CD4-positive, CD25-positive, alpha-beta regulatory T cell (primary cell): ENCODE measurements at places on chromosomes 2 and 18. TPM values are rescaled to one million over a fixed set of nuclear protein-coding genes. Genes with fewer than 3 reads are reported as not detected.
A peak's percentile ranks its signal among the peaks of the same experiment; 100 is the strongest.

DAPL1 gene
- not detected for total RNA-seq

GRCh38 chr18:28974504-28974903, 797.6 kb upstream of the CDH2 start:
- no peak for DNase-seq
- H3K27me3 ChIP-seq, result no peaks in the 10 kb centered on the region
- H3K36me3 ChIP-seq, result no peaks in the 10 kb centered on the region
- no peak overlapping the region for H3K27ac ChIP-seq

DNA sequence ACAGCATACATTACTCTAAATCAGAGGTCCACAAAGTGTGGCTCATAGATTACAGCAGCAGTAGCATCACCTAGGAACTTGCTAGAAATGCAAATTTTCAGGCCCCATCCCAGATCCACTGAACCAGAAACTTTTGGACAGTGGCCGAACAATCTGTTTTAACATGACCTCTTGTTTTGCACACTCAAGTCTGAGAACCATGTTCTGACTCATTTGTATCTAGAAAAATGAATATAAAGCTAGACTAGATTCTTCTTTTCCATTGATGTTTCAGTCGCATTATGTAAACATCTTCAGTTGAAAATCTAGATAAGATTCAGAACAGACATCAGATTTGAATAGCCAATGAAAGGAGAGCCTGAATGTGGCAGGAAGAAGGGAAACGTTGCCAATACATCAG, 608.8 kb downstream of the LRP1B start:
- DNase-seq, result no peak
- no peak overlapping the region for H3K4me3 ChIP-seq
- no peaks in the 10 kb centered on the region for H3K36me3 ChIP-seq
- no peaks in the 10 kb centered on the region for H3K27me3 ChIP-seq
- no peaks in the 10 kb centered on the region for H3K4me1 ChIP-seq
- no peak overlapping the region for H3K27ac ChIP-seq

GRCh38 chr2:147223119-147223518, 621.7 kb upstream of the ACVR2A start:
- H3K4me1 ChIP-seq, result no peaks in the 10 kb centered on the region
- H3K27me3 ChIP-seq, result no peaks in the 10 kb centered on the region
- no peak overlapping the region for H3K27ac ChIP-seq
- H3K36me3 ChIP-seq, result no peaks in the 10 kb centered on the region
- DNase-seq, result no peak

UNC80 gene
- total RNA-seq, result not detected

SRD5A2 gene
- total RNA-seq, result not detected

DNA sequence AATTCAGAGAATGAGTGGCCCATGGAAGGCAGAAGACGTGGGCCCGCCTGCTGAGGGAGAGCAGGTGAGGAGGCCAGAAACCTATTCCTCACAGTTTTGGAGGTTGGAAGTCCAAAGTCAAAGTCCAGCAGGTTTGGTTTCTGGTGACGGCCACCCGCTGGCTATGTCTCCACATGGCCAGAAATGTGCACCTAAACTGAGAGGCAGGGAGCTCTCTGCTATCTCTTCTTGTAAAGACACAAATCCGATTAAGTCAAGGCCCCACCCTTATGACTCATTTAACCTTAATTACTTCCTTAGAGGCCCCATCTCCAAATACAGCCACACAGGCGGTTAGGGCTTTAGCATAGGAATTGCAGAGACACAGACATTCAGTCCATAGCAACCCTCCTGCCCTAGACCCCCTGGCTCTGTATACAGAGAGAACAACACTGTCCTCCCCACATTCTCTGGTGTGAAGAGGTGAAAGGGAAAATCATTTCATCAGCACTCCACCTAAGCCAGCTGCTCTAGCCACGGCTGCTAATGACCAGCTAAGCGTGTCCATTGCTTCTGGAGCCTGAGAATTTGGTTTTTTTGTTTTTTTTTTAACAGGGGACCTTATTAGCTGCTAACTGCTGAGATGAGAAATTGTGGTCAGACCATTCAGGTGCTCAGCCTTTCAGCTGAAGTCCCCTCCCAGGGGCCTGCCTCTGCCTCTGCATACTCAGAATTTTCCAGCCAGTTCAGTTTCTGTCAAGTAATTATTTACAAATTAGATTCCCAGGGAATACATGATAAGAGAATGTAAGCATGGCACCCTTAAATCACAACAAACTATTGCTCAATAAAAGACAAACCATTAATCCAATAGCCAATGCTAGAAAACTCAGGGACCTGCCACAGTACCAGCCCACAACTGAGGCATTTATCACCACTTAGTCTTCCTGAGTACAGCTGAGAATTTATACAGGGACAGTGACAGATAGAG, 368.7 kb upstream of the ID2 start:
- peaks cover 32% of the 10 kb centered on the region for H3K4me1 ChIP-seq
- no peak overlapping the region for H3K27ac ChIP-seq
- H3K36me3 ChIP-seq, result no peaks in the 10 kb centered on the region
- no peak for DNase-seq
- H3K4me3 ChIP-seq, result peak overlapping the region; percentile 7

DNA sequence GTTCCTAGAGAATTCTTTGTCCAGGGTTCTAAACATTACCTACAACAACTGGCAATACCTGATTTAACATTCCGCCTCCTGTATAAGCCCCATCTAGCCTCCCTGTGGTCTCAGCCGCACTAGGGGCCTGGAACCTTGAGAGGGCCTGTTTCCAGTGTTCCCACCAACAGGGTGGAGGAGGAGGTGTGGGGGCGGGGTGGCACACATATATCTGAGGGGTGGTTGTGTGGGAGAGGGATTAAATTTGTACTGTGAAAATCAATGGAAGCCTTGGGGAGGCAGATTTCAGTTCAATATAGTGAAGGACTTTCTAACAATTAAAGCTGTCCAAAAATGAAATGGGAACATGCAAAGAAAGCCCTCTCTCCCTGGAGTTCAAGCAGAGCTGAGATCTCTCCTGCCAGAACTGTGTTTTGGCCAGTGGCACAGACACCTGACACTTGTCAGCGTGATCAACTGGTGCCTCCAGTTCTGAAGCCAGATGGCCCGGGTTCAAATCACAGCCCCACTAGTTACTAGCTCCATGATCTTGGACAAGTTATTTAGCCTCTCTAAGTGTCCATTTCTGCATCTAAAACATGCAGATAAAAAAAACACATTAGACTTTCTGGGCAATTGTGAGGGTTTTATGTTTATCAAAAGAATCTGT, 17.0 kb upstream of the FZD7 start:
- no peak for DNase-seq
- H3K4me1 ChIP-seq, result no peaks in the 10 kb centered on the region
- H3K27me3 ChIP-seq, result peaks cover 2% of the 10 kb centered on the region

GRCh38 chr2:189608795-189609422, 28.3 kb upstream of the SLC40A1 start:
- peaks cover 3% of the 10 kb centered on the region for H3K27me3 ChIP-seq
- H3K4me3 ChIP-seq, result no peak overlapping the region
- no peak for DNase-seq
- no peak overlapping the region for H3K27ac ChIP-seq

PECR gene
- 28.0 TPM for total RNA-seq

- no peak overlapping the region for H3K27ac ChIP-seq
- H3K4me1 ChIP-seq, result no peaks in the 10 kb centered on the region
- no peaks in the 10 kb centered on the region for H3K36me3 ChIP-seq
- no peaks in the 10 kb centered on the region for H3K27me3 ChIP-seq
- no peak overlapping the region for H3K4me3 ChIP-seq
- DNase-seq, result no peak
Measured at GRCh38 chr2:39530411-39530866, 93.4 kb upstream of the MAP4K3 start.

- no peaks in the 10 kb centered on the region for H3K27me3 ChIP-seq
- DNase-seq, result no peak
- H3K4me1 ChIP-seq, result no peaks in the 10 kb centered on the region
- no peaks in the 10 kb centered on the region for H3K36me3 ChIP-seq
- no peak overlapping the region for H3K4me3 ChIP-seq
- H3K27ac ChIP-seq, result no peak overlapping the region
Measured at GRCh38 chr2:14896330-14897030, 264.0 kb downstream of the LRATD1 start.

DNA sequence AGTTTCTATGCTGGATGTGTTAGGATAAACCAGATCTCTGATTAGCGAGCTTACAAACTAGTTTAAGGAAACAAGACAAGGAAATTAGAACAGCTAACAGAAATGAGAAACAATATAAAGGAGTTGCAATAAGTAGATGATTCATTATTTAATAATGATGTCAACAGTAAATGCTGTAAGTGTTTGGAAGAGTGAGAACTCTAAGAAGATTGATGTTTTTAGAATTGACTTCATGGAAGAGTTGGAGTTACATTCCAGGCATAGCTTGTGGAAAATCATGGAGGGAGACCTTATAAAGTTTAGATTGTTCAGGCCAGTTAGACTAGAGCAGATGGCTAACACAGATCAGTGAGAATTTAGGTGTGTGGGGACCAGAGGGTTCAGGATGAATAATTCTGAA, 32.6 kb downstream of the PPP1R1C start:
- no peaks in the 10 kb centered on the region for H3K36me3 ChIP-seq
- H3K4me1 ChIP-seq, result no peaks in the 10 kb centered on the region
- H3K27ac ChIP-seq, result no peak overlapping the region
- no peak for DNase-seq
- H3K4me3 ChIP-seq, result no peak overlapping the region
- H3K27me3 ChIP-seq, result no peaks in the 10 kb centered on the region

CD8A gene
- not detected for total RNA-seq

DNA sequence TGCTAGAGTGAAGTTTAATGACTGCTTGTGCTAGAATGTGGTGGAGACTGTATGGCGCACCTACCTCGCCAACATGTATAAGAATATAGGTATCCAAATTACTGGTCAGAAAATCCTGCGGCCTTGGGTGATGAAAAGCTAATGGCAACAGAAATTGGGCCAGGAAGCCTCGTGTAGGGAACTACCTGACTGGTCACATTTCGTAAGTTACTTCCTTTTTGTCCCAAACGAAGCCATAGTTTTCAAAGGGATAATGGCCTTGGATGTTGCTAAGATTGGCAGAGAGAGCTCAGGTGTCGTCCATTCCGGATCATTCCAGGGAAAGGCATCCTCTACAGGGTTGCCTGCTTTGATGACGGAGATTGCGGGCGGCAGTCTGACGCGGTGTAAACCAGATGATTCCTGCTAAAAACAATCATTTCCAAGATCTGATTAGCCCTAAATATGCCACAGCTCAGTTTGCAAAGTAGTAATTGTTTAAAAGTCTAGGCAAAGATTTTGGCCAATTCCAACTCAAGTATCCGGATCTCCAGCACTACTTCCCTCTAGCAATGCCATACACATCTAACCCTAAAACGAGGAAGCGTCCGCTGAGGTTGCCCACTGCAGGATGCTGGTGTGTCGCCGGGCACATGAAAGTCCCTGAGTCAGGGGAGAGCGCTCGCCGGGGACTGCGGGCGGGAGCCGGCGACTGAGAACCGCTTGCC, 708 bp upstream of the MALT1 start:
- H3K4me3 ChIP-seq, result peak overlapping the region; percentile 78
- H3K36me3 ChIP-seq, result peaks cover 4% of the 10 kb centered on the region
- H3K27ac ChIP-seq, result peak overlapping the region; percentile 84

DNA sequence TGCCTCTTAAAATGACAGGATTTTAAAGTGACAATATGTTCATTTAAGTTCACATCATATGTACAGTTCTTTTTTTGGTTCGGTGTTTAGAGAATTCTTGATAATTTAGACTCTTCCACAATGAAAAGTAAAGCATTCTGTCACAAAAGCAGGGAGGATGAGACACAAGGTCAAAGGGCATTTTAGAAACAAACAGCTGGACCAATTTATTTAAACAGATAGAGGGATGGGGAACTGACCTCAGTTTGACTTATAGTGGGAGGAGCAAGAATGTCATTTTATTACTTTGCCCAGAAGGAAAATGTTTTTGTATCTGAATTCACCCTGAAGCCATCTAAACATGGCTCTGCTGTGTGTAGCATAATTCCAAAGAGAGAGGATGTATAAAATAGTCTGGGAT, 128.5 kb downstream of the MEIS1 start:
- no peak for DNase-seq
- no peak overlapping the region for H3K27ac ChIP-seq
- no peaks in the 10 kb centered on the region for H3K4me1 ChIP-seq

DNA sequence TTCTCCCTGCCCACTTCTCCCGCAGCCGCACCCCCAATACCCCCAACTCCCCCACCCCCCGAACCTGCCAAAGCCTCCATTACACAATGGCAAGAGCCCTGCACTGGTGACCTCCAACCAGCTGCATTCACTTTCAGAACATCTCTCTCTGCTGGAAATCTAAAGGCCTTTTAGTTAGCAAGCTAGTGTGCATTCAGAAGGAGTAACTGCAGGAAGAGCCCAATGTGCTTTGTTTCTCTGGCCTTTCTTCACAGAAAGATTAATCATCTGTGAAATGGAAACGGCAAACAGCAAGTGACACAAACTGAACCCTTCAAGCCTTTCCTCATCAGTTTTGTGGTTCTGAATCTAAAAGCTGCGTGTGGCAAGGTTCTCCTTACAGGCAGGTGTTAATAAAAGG, 124.2 kb downstream of the OLA1 start:
- peaks cover 3% of the 10 kb centered on the region for H3K36me3 ChIP-seq
- DNase-seq, result no peak
- H3K4me3 ChIP-seq, result no peak overlapping the region

GRCh38 chr2:230589497-230590015, 123.1 kb upstream of the CAB39 start:
- H3K36me3 ChIP-seq, result no peaks in the 10 kb centered on the region
- no peak overlapping the region for H3K4me3 ChIP-seq
- DNase-seq, result no peak
- H3K27ac ChIP-seq, result no peak overlapping the region

- H3K27ac ChIP-seq, result no peak overlapping the region
- no peak overlapping the region for H3K4me3 ChIP-seq
- no peaks in the 10 kb centered on the region for H3K4me1 ChIP-seq
- DNase-seq, result no peak
- H3K27me3 ChIP-seq, result no peaks in the 10 kb centered on the region
- H3K36me3 ChIP-seq, result no peaks in the 10 kb centered on the region
Measured at GRCh38 chr2:119349289-119349688, 17.3 kb downstream of the C2orf76 start.

GRCh38 chr2:168178520-168179324, 68.7 kb downstream of the STK39 start:
- H3K4me1 ChIP-seq, result peaks cover 11% of the 10 kb centered on the region
- no peak overlapping the region for H3K27ac ChIP-seq
- no peaks in the 10 kb centered on the region for H3K27me3 ChIP-seq

GRCh38 chr2:215338883-215339679, 27.2 kb downstream of the ATIC start:
- H3K4me3 ChIP-seq, result no peak overlapping the region
- peaks cover 86% of the 10 kb centered on the region for H3K36me3 ChIP-seq
